ENCODE measurements at places on chromosomes 4 and X.

DNA sequence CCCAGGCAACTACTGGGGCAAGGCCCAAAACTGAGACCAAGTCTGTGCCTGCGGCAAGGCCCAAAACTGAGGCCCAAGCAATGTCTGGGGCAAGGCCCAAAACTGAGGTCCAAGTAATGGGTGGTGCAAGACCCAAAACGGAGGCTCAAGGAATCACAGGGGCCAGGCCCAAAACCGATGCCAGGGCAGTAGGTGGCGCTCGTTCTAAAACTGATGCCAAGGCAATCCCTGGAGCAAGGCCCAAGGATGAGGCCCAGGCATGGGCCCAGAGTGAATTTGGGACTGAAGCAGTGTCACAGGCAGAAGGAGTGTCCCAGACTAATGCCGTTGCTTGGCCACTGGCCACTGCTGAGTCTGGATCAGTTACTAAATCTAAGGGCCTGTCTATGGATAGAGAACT is 2.7 kb downstream of the GPRASP2 start:
- DNase-seq = no peak

- no peak for DNase-seq
Observed at GRCh38 chr4:110854021-110854678, 231.3 kb upstream of the PITX2 start.

- no peak for DNase-seq
Observed at GRCh38 chrX:53251307-53251706, 26.3 kb upstream of the KDM5C start.

DNA sequence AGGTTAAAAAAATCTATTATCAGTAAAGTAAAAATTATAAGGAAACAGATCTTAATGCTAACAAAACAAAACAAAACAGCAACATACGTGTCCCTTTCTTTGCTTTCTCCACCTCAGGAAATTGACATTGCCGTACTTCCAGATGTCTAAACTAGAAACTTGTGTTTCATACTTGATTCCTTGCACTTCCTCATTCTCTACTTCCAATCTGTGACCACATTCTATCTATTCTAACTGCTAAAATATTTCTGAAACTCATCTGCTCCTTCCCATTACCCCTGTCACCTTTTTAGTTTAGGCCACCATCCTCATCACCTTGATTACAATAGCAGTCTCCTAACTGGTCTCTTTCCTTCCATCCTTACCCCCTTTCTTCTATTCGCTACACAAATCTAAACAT is 22.5 kb upstream of the RPA4 start:
- DNase-seq = no peak

GRCh38 chrX:154804261-154804956 is 876 bp downstream of the MPP1 start:
- no peak for DNase-seq

DNA sequence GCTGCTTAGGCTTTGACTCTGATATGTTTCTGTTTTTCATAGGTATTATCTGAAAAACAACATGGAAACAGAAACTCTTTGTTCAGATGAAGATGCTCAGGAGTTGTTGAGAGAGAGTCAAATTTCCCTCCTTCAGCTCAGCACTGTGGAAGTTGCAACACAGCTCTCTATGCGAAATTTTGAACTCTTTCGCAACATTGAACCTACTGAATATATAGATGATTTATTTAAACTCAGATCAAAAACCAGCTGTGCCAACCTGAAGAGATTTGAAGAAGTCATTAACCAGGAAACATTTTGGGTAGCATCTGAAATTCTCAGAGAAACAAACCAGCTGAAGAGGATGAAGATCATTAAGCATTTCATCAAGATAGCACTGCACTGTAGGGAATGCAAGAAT is 238.6 kb downstream of the RAPGEF2 start:
- DNase-seq = no peak

DNA sequence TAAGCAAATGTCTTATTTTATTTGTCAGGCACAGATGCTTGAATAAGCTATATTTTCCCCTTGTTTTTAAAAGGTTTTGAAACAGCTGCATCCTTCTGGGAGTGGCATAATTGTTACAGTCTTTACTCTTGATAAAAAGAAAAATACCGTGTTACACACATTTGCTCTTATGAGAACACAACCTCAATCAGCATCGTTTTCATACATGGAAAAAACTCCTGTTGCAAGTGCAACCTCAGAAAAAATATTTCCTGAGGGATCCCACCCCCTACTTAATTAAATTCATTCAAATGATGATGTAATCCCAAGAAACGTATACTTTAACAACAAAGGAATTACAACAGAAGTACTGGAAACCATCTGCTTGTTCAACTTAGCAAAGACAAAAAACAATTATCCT is 58.6 kb downstream of the SMAD1 start:
- DNase-seq = no peak

DNA sequence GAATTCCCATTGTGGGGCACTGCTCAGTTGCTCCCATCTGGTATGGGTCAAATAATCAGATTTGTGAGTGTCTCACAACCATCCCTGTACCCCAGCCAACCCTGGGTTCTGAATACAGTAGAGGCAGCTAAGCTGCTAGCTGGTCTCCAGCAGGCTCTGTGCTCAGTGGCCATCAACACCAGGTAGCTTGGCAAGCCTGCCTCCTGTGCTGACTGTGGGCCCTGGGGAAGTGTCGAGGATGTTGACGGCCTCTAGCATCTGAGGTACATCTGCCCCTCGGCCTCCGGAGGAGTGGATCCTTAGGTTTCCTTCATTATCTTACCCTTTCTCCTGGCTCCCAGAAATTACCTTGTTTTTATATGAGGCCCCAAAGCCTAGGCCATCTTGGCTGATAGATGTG is 13.3 kb downstream of the RNF4 start:
- DNase-seq = no peak

GRCh38 chrX:134718105-134718965 is 60.1 kb upstream of the PLAC1 start:
- DNase-seq = no peak

DNA sequence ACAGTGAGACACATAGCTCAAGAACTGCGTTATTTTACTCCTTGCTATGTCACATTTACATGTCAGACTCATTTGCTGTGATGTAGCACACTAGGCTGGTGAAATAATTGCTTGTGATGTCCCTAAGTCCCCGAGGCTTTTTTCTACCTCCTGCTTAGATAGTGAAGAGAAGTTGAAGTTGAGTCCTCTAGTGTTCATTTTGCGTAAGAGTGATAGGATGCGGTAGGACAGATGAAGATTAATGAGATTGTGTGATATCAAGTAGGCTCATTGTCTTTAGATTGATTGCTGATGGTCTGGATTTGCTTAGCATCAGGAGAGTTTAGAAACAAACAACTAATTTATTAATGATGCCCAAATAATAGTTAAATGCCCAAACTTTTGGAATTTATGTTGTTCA is 173.6 kb upstream of the NUDT6 start:
- no peak for DNase-seq

DNA sequence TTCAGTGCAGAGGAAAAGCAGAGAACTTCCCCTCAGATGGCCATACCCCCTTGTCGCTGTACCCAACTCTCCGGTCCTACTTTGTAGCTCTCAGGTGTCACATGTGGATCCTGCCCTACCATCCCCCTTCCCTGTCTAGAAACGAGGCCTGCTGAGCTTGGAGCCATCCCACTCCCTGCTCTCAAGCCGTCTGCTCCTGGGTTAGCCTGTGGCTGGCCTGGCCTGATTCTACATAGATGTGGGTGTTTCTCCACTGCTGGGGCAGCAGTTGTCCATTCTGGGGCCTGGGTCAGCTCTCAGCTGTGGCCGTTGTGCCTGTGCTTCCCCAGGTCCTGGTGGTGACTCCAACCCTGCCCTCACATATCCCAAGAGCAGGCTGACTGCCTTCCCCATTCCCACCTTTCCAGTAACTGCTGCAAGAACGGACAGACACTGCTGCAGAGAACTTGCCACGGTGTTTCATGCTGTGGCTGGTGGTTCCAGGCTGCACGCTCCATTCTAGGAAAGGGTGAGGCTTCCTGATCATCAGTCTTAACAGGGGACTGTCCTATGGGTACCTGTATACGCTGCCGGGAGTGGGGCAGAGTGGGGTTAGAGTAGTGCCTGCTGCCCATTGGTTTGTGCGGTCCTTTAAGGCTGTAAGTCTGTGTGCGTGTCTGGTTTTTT is 3.6 kb downstream of the IL9R start:
- DNase-seq = no peak

- no peak for DNase-seq
Observed at GRCh38 chr4:138911909-138912703, 103.5 kb upstream of the NOCT start.

DNA sequence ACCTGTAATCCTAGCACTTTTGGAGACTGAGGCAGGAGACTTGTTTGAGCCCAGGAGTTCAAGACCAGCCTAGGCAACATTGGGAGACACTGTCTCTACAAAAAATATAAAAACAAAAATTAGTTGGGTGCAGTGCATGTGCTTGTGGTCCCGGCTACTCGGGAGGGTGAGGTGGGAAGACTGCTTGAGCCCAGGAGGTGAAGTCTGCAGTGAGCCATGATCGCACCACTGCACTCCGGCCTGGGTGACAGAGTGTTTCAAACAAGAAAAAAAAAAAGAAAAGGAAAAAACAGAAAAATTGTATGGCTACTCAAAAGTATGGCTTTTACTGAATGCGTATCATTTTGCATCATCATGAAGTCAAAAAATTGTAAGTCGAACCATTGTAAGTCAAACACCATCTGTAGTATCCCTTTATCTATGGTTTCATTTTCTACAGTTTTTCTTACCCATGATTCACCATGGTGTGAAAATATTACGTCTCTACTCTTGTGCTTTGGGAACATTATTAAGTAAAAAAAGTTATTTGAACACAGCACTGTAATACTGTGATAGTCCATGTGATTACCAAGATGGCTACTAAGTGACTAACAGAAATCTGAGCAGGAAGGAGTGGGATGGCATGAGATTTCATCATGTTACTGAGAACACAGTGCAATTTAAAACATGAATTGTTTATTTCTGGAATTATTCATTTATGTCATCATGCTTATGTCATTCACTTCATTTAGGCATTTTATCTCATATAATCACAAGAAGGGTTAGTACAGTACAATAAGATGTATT is 26.5 kb upstream of the MANBA start:
- DNase-seq = no peak

DNA sequence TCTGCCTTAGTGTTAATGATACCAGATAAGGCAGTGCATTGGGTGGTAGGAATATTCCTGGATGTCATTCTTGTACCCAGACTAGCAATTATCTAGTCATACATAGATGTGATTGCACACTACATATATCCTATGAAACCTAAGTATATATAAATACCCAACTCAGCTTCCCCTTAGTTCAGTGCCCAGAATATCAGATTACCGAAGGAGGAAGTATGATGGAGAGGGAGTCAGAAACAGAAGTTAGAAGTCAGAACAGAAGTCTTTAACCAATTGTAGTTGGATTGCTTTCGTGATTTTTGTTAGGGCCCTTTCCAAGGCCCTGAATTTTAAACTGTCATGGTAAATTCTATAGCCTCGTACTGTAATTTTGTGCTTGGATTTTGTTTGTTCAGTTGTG is 42.9 kb downstream of the MOB1B start:
- no peak for DNase-seq

DNA sequence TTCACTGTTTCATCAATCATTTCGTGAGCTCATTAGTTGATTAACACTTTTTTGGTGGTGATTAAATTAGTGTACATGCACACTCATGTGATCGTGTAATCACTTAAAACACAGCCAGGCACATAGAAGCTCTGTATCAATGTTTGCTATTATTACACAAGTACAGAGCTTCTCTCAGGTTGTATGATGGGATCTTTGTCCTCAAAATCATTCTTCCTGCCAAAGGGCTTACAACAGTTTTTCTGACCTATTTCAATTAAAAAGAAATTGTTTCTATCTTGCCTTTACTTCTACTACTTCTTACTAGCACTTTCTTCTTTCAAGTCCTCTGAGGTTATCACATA is 145.1 kb downstream of the AMELX start:
- no peak for DNase-seq

- DNase-seq = no peak
Observed at GRCh38 chr4:61541459-61541858, 341.3 kb downstream of the ADGRL3 start.

DNA sequence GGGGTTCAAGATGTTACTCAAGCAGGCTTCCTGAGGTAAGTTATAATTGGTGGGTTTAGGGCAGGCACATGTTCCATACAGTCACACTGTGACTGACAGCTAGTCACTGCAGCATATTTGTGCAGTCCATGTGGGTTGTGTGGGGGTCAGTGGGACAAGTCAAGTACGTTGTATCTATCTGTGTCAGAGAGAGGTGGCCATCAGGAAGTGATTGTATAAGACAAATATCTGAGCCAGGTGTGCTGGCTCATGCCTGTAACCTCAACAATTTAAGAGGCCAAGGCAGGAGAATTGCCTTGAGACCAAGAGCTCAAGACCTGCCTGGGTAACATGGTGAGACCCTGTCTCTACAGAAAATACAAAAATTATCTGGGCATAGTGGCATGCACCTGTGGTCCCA is 509.3 kb downstream of the CENPC start:
- no peak for DNase-seq

- DNase-seq = no peak
Observed at GRCh38 chr4:98606894-98607293, 51.5 kb downstream of the TSPAN5 start.

DNA sequence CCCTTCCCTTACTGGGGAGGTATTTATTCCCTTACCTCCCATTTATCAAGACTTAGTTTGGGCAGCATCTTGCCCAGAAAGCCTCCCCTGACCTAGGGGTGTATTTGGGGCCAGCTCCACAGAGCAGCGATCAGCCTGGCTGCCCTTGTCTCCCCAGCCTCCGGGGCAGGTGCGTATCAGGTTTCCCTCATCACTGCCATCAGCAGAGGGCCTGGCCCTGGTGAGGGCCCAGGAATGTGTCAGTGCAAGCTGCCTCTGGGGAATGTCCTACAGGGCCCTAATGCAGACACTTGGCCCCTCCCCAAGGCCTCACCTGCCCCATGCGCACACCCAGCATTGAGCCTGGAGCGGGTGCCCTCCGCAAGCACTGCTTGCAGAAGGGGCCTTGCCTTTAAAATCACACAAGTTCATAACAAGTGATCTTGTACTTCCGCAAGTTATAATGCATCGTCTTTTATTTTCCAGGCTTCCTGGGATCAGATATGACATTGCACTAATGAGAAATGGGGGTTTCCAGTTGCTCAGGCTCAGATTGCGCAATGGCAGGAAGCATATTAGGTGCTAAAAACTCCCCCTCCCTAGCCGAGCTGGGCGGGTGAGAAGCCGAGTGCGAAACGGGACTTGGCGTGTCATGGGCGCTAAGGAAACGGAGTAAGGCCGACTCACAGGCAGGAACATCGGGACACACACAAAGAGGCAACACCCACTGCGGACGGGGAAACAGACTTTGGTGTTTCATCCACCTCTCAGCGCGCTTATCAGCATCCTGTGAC is 25.4 kb upstream of the AFAP1 start:
- no peak for DNase-seq

- no peak for DNase-seq
Observed at GRCh38 chr4:148261848-148262247, 180.4 kb downstream of the NR3C2 start.

DNA sequence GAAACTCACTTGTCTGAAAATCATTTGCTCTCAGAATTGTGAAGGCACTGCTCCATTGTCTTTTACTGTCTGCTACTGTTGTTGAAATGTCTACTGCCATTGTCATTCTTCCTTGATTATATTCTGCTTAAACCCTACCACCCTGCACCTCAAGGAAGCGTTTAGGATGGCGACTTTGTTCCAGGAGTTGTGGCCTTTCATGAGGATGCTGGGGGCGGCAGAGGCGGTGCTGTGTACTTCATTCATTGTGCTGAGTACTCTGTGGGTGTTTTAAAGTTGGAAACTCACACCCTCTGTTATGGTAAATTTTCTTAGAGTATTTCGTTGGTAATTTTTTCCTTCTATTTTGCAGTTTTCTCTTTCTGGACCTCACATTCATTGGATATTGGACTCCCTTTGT is 258.9 kb downstream of the TENM3 start:
- no peak for DNase-seq

GRCh38 chr4:186693159-186693815 is 30.4 kb downstream of the FAT1 start:
- no peak for DNase-seq

Measured in stimulated activated CD8-positive, alpha-beta memory T cell treated with anti-CD3 and anti-CD28 coated beads, Interleukin-12 subunit alpha, Interleukin-12 subunit beta, amount 100 ng/mL, for 4 hours (primary cell).